ENCODE measurements at places on chromosomes 3 and 15.

DNA sequence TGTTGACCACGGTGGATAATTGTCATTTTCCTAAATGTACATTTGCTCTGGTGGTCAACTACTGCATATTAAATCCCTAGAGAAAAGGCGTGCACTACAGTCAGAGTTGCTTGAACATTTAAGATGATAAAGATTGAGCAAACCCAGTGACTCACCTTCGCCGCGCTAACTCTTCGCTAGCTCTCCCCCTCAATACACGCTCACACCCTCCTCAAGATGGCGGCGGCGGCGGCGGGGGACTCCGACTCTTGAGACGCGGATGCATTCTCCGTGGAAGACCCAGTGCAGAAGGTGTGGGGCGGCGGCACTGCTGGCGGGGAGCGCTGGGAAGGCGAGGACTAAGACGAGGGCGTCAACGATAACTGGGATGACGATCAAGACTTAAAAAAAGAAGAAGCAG, 79.8 kb upstream of the PFN2 start:
- no peak for DNase-seq

GRCh38 chr3:126338790-126339288, 18.4 kb downstream of the KLF15 start:
- DNase-seq = no peak

- DNase-seq = no peak
Observed at GRCh38 chr3:22779737-22780136, 423.4 kb upstream of the UBE2E2 start.

- no peak for DNase-seq
Observed at GRCh38 chr3:33914212-33914611, 115.8 kb downstream of the PDCD6IP start.

- DNase-seq = no peak
Observed at GRCh38 chr3:178714925-178715832, 178.9 kb downstream of the KCNMB2 start.

DNA sequence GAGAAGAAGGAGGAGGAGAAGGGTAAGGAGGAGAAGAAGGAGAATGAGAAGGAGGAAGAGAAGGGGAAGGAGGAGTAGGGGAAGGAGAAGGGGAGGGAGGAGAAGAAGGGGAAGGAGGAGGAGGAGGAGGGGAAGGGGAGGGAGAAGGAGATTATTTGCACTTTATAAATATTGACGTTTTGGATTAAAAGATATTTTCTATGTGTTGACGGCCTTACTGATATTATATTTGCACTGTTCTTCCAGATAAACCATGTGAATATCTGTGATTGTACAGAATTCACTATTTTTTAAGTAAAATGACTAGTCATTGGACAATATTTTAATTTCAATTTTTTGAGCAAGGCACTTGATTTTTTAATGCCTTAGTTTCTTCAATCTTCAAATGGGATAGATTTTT, 310.5 kb upstream of the DNAJC19 start:
- no peak for DNase-seq

GRCh38 chr3:100100425-100100824, 13.9 kb downstream of the FILIP1L start:
- no peak for DNase-seq

- no peak for DNase-seq
Observed at GRCh38 chr3:187777331-187777941, 32.2 kb upstream of the BCL6 start.

GRCh38 chr15:41115161-41115651, 874 bp downstream of the INO80 start:
- DNase-seq = no peak

- DNase-seq = no peak
Observed at GRCh38 chr3:60363817-60364216, 887.4 kb downstream of the FHIT start.

DNA sequence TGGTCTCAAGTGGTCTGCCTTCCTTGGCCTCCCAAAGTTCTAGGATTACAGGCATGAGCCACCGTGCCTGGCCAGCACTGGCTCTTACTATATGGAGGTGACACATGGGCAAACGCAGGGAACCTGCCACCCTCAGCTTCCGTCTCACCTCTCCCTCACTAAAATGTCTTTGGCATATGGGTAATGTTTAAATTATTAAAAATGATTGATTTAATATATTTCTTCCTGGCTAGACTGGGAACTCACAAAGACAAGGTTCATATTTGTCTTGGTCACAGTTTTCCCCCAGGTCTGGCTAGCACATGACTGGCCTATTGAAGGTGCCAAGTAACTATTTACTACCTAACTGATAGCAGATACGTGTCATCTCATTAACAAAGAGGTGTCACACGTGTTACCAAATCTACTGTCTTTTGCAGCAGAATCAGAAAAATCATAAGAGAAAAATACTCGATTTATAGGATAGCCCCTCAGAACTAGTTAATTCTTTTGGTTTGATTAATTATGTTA, 48.2 kb downstream of the SYNM start:
- no peak for DNase-seq

DNA sequence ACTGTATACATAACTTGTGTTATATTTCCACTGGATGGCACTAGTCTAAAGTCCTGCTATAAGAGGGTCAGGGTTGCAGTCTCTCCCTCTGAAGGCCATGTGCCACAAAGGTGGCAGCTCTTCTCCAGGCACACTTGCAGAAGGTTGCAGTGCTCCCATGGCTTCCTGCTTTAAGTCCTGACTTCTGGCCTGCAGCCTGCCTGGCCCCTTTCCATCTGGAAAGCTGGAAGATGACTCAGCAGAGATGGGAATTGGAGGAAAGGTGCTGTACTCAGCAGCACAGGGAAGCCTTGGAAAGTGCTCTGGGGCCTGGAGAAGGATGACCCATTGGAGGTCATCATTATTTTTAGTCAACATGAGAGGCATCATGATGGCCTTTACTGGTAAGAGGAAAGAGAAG, 40.9 kb upstream of the MRPL3 start:
- DNase-seq = no peak

GRCh38 chr3:113254171-113254947, 43.0 kb downstream of the BOC start:
- no peak for DNase-seq

DNA sequence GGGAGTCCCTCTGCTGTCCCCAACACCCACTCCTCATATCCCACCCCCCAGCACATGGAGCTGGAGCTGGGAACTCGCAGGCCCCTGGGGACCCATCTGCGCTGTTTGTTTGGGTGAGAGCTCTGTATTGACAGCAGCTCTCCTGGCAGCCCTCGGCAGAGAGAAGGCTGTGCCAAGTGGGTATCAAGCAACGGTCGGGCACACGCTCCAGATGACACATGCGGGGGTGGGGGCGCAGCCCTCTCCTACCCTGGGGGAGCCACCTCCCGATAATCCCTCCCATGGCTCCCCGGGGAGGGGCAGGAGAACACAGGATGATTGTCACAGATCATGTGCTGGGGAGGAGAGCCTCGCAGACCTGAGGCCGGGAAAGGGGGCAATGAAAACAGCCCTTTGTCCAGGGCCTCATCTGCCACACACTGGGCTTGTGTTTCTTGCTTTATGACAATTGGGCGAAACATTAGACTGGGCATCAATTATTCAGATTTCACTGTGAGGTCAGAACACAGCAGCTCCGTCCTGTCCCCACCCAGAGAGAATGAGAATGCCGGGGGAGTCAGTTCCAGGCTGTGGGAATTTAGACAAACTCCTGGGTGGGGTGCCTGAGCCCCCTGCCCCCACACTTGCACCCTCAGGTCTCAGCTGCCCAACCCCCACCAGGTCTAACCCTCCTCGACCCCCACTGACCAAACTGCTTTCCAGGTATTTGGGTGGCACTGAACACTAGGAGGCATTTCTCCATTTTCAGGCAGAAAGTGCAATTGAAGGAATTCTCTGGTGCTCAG, 46.4 kb upstream of the KLF13 start:
- DNase-seq = peak; percentile 50

- DNase-seq = no peak
Observed at GRCh38 chr3:3578718-3579117, 220.5 kb upstream of the LRRN1 start.

DNA sequence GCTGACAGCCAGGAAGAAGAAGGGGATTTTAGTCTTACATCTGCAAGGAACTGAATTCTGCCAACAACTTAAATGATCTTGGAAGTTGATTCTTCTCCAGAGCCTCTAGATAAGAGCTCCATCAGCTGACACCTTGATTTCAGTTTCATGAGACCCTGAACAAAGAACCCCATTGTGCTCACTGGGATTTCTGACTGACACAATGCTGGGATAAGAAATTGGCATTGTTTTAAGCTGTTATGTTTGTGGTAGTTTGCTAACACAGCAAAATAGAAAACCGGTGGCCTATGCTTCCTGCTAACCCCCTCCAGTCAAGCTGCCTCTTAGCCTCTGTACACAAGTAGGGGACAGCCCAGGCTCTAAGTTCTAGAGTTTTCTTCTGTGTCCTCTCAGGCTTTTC, 36.2 kb downstream of the MASP1 start:
- DNase-seq = no peak

DNA sequence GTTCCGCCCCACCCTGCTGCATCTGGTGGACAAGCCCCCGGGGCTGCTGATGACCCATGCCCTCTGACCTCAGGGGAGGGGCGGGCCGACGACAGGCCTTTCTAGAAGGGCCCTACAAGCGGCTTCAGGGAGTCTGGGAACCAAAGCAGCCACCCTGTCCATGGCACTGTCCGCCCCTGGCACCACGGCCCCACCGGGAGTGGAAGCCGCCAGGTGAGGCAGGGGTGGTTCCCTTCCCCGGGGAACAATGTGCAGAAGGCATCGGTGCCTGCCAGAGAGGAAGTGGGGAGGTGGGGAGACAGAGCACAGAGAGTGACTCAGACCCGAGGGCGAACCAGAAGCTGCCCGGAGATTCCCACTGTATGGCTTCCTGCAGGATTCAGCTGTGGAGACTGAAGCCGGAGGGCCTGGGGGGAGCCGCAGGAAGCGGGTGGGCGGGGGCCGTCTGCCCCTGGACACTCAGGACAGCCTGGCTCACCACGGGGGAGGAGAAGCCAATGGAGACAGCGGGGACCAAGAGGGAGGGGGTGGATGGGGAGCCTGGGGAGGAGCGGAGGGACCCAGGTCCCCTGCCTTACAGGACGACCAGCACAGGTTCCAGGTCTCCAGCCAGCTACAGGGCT, 134.0 kb downstream of the TPRA1 start:
- DNase-seq = peak; percentile 59

GRCh38 chr3:129576514-129577352, 29.7 kb downstream of the PLXND1 start:
- DNase-seq = no peak

DNA sequence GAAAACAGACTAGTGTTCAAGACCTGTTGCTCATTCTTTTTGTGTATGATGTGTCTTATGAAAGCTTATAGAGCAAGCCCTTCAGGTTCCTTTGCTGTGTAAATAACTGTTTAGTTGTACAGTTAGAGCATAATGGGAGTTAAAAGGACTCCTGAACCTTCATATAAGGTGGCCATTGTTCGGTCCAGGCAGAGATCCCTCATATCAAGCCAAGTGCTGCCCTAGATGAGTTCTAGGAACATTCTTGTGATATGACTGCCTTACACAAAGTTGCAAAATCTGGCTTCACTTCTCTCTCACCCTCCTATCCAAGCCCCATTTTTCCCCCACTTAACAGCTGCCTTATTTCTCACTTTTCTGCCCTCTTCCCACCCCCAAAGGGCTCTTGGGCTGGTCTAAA, 26.9 kb downstream of the GYG1 start:
- no peak for DNase-seq

- DNase-seq = peak; percentile 30
Observed at GRCh38 chr3:138125548-138126221, 6.5 kb downstream of the A4GNT start.

GRCh38 chr15:71239592-71240364, 124.5 kb downstream of the THSD4 start:
- no peak for DNase-seq

DNA sequence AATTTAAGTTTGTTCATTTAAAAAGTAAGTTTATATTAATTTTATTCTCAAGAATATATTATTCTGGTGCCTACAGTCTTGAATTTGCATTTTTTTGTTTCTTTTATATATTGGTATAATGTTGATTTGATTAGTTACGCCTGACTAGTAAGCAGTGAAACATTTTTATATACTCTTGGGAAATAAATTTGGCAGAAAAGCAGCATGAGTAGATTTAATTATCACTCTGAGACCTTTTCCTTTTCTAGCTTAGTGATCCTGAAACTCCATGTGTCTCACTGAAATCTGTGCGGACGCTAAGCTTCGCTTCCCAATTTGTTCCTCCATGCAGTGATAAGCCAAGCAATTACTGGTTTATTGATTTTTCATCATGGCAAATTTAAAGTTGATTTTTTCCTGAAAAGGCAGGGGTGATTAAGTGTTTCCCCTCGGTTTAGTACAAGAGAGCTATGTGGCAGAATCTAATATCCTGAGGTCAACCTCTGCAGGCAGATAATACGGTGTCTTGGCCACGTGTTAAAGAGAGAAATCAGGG, 87.2 kb upstream of the MLF1 start:
- no peak for DNase-seq

DNA sequence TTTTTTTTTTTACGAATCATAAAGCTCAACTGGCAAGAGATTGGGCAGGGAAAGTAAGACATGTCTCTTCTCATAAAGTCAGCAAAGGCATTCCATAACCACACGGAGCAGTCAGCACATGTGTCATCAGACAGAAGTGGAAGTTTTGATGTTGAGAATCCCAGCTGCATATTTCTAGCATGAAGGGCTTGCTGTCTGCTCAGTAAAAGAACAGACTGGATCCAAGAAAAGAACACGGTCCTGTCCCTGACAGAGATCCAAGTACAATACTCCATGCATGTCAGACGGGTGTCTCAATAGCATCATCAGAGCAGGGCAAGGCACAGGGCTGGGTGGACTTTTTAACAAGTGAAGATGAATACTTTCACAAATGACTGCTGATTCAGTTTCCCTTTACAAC, 38.2 kb downstream of the ABI3BP start:
- no peak for DNase-seq

GRCh38 chr15:60396958-60397771, 621 bp downstream of the ANXA2 start:
- DNase-seq = peak; percentile 69

GRCh38 chr3:170076715-170077238, 39.0 kb downstream of the GPR160 start:
- no peak for DNase-seq

DNA sequence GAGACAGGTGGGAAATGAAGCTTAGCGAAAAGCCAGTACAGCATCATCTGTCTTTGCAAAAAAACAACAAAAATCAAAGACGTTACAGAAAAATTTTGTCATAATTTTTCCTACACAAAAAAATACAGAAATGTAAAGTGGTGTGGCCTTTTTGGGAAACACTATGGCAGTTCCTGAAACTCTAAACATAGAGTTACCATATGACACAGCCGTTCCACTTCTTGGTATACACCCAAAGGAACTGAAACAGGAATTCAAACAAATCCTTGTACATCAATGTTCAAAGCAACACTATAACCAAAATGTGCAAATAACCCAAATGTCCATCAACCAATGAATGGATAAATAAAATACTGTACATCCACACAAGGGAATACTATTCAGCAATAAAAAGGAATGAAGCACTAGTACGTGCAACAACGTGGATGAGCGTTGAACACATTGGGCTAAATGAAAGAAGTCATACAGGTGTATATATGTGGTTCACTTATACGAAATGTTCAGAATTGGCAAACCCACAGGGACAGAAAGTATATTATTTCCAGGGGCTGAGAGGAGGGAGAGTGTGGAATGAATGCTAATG, 46.8 kb downstream of the GLB1 start:
- DNase-seq = no peak

All from ecto neural progenitor cell (in vitro differentiated cells).